ENCODE measurements at places on chromosomes 2 and 18. TPM values are rescaled to one million over a fixed set of nuclear protein-coding genes. Genes with fewer than 3 reads are reported as not detected.

DES gene
- 0.38 TPM for total RNA-seq

MOGAT1 gene
- total RNA-seq = not detected

CRYBA2 gene
- not detected for total RNA-seq

ZNF638 gene
- 137 TPM for total RNA-seq

MYO7B gene
- total RNA-seq = not detected

B3GNT2 gene
- total RNA-seq = 12.0 TPM

ACKR3 gene
- 0.35 TPM for total RNA-seq

UGT1A3 gene
- not detected for total RNA-seq

ANKAR gene
- 15.0 TPM for total RNA-seq

DLGAP1 gene
- total RNA-seq = 1.8 TPM

ACADL gene
- total RNA-seq = 0.32 TPM

MYL1 gene
- total RNA-seq = not detected

EFR3B gene
- 7.0 TPM for total RNA-seq

CYRIA gene
- not detected for total RNA-seq

CFAP65 gene
- not detected for total RNA-seq
